ENCODE measurements at places on chromosomes 1 and 21.

DNA sequence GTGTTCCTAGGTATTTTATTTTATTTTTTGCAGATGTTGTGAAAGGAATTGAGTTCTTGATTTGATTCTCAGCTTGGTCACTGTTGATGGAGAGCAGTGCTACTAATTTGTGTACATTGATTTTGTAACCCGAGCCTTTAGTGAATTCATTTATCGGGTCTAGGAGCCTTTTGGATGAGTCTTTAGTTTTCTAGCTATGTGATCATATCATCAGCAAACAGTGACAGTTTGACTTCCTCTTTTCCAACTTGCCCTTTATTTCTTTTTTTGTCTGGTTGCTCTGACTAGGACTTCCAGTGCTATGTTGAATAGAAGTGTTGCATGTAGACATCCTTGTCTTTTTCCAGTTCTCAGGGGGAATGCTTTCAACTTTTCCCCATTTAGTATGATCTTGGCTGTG is 138.9 kb downstream of the LHX8 start:
- DNase-seq: no peak

GRCh38 chr1:211705467-211706091 is 30.2 kb upstream of the NEK2 start:
- DNase-seq: no peak

DNA sequence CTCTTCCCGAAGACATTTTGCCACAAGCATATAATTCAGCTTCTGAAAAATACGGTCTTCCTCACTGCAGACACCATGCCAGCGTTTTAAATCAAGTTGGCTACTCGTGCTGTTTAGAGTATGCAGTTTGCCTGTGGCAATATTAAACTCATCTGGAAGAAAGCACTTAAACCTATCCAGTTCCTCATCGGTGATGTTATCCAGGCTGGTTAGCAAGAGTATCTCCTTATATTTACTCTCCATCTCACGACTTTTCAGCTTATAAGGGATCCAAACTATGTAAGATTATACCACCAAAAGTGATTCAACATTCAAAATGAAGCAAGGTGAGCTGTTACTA is 9.7 kb upstream of the IFI16 start:
- no peak for DNase-seq

GRCh38 chr1:24666794-24667193 is 23.7 kb downstream of the SRRM1 start:
- DNase-seq: no peak

GRCh38 chr1:30417001-30417700 is 306.2 kb downstream of the MATN1 start:
- DNase-seq: no peak

DNA sequence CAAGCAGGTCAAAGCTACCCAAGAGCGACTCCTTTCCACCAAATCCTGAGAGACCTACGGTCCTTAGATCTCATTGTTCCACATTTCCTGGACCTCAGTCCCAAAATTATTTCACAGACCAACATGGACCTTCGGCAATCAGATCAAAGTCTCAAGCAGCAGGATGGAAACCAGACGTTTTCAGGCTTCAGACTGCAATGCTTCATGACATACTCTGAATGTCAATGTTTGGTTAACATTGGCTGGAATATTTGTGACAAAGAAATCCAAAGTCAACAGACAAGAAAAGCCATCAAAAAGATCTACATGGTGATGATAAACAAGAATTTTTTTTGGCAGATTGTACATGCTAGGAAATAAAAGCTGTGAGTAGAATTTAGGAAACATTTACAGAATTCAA is 1057.3 kb downstream of the ADGRL2 start:
- no peak for DNase-seq

DNA sequence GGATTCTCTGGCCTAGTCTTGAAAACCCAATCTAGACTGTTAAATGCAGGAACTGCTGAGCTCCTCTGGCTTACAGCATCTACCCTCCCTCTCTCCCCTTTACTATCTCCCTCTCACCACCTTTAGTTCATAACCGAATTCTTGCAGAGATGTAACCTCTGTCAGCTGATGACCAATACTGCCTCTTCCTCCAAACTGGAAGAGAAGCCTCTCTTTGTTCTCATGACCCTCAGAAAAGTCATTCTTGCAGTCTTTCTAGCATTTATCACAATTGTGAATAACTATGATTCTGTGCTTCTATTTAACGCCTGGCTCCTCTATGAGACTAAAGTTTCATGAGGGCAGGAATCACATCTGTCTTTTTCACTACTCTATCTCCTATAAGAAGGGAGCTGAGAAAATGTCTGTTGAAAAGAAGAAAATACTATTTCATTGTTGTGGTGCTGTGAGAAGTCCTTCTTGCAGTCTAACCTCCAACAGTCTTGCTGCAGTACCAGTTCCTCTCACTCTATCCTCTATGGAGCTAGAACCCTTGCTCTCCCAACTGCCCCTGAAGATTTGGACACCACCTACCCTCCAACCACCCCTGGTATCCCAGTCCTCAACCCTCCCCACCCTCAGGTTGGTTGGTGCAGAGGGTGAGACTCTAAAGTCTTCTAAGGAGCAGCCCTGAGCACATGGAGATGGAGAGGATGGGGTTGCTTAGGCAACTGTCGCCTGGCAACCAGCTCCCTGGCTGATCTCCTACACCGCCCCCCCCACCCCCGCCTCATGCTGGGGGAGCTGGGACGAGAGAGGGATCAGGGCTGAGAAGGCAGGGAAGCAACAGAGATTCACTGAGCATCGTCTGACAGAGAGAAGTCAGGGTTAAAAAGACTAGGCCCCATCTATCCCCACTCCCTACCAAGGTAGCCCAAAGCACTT is 13.9 kb downstream of the MEF2D start:
- DNase-seq: peak; percentile 61

GRCh38 chr1:114150016-114150415 is 3.7 kb downstream of the SYT6 start:
- DNase-seq: no peak

DNA sequence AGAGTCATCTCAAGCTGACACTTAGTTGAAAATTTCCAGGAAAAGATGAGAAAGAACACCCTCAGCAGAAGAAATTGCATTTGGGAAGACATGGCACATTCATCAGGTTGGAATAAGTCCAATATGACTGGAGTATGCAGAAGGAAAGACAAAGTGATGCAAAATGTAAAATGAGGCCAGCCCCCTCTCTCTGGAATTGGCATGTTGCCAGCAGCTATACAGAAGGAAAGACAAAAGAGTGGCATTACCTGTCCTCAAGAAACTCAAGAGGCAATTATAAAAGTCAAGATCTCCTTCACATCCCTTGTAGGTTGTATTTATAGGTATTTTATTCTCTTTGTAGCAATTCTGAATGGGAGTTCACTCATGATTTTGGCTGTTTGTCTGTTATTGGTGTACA is 426.3 kb downstream of the AGBL4 start:
- no peak for DNase-seq

DNA sequence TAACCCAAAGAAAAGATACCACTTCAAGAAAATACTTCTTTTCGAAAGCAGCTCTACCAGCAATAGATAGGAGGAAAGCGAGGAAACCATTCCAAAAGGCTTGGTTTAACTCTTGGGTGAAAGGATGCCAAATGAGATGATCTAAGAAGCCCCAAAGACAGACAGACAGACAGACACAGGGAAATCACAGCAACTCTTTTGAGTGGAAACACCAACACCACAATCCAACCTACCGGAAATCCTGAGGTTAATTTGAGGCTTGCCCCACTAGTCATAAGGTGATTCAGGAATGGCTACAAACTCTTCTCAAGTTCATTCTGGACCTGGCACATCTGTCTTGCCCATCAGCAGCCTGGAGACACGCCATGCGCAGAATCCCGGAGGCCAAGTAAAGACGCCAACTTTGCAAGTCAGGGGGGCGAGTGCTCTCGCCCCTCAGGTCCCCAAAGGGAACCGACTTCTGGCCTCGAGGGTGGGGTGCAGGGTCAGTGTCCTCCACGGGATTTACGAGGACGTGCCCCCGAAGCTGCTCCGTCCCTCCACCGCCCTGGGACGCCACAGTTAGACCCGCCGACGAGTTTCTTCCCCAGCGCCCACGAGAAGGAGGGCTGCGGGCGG is 778 bp downstream of the EVI5 start:
- DNase-seq: peak; percentile 77

DNA sequence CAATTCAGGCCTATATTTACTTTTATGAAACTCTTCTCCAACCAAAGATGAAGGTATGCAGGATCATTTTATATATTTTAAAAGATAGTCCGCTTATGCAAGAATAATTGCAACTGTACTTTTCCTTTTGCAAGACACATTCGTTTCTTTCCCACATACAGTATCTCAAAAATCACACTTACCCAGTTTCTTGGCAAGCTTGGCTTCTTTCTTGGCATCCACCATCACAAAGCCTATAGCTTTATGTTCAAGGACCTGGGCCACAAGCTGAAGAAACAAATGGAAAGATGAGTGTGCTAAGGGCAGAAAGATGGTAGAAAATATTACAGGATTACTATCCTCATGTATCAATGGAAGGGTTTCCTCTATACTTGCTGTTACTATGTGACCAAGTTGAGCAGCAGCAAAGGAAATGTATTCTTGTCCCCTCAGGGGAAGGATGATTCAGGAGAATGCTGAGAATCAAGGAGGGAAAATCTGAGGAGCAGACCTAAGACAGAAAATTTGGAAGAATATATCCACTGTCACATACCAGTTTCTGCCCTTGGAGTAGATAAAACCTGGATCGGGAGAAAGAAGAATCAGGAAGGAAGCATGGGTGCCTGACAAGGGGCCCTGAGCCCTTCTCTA is 23.8 kb downstream of the CASQ2 start:
- no peak for DNase-seq

GRCh38 chr21:42160765-42161164 is 58.2 kb upstream of the ABCG1 start:
- no peak for DNase-seq

- DNase-seq: no peak
Measured at GRCh38 chr1:98989556-98989907, 15.1 kb downstream of the PLPPR5 start.

DNA sequence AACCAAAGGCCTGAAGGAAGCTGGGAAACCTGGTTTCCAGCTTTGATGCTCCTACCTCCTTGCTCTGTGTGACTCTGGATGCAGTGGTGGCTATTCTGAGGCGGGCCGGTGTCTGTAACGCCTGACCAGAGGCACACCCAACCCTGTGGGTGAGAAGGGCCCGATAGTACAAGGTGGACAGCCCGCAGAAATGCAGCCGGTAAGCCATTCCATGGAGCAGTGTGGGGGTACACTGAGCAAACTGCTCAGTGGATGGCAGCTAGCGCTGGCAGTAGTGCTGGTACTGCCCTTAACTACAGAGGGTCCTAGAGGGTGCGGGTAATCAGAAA is 36.0 kb downstream of the AHDC1 start:
- DNase-seq: no peak

- no peak for DNase-seq
Measured at GRCh38 chr1:186187601-186188000, 187.5 kb downstream of the TPR start.

DNA sequence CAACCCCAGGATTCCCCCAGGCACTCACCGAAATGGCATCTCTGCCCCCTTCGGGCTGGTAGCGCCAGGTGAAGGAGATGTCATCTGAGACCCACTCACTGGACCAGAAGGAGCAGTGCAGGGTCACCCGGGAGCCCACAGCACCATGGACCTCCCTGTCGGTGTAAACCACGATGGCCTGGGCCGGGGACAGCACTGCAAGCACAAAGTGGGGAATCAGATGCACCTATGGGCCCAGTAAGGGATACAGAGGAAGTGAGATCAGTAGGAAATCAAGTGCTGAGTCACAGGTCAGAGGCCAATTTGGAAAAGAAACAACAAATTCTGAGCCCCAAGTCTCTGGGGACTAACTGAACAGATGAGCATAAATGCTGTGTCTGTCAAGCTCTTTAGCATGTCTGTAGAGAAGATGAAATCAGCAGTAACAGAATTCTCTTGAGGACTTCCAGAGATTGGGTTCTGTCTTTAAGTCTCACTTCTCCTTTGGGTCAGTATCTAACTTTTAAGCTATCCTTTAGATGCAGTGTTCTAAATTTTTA is 2.5 kb downstream of the MPZ start:
- DNase-seq: peak; percentile 53

DNA sequence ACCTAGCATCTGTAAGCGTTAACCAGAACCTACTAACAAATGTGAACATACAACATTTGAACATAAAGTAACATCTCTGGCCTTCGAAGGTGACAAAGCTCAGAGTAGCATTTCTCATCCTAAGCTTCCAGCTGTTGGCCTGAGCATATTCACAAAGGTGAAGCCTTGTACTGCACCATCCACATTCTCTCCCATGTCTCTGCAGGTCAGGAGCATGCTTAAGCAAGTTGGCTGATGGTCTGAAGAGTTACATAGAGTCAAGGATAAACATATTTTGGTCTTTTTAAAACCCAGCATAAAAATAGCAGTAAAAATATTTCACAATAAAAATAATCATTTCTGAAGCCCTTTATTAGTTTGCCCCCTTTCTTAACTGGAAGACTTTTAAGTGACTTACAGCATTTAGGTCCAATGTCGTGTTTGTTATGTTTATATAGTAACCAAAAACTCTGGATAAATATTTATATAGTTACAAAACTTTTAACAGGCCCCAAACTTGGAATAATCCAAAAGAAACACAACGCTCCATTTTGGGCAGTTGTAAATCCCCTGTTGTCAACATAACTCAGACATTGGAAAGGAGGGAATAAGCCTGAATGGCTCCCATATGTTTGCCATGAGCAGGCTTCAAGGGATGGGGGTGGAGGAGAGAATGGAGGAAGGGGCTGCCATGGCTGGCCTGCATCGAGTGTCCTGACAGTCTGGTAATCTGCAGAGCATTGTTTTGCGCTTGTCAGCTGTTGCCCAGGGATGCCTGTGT is 42.8 kb upstream of the ENAH start:
- DNase-seq: peak; percentile 43

- DNase-seq: no peak
Measured at GRCh38 chr1:228860911-228861831, 125.9 kb downstream of the RHOU start.

- no peak for DNase-seq
Measured at GRCh38 chr1:97379387-97380075, 541.3 kb downstream of the DPYD start.

DNA sequence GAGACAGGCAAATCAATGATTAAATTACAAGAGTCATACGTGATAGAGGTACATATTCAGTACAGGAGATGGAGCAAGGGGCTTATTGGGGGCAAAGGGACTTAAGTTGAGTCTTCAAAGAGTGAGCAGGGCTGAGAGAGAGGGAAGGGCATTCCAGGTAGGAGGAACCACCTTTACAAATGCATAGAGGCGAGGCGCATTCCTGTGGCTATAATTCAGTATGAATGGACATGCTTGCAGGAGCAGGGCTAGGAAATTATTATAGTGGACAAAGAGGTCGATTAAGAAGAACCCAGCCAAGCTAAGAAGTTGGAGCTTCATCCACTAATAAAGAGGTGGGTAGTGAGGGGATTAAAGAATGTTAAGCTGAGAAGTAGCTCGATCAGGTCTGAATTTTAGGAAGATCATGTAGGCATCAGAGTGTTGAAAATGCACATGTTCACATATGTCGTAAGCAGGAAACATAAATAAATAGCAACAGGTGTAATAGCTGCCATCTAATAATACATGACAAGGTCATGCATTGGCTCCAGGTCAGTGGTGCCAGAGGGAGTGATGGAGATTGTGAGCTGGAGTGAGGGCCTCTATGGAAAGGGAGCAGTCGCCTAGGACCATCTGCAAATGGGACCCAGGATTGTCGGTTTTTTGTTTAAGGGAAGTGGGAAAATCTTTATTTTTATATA is 12.0 kb upstream of the HNRNPU start:
- DNase-seq: no peak

Measured in eye (tissue), 1 donor.